ENCODE measurements at places on chromosomes 13 and 19.

DNA sequence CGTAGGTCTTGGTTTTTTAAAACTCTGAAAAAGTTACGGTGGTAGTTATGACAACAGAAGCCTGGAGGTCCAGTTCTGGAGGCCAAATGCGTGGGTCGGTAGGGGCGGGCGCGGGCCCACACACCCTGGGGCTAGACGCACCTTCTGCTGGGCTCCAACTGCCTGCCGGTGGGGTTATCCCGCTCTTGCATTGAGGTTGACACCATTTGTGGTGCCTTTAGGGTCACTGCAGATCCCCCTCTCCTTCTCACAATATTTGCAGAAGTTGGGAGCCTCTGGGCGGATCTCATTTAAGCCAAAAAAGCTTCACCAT is 81.6 kb downstream of the CHST8 start:
- DNase-seq = no peak

- DNase-seq = no peak
These were observed 254.0 kb downstream of the TSHZ3 start for GRCh38 chr19:31095100-31095804.

- DNase-seq = no peak
These were observed 13.4 kb downstream of the RUBCNL start for GRCh38 chr13:46373623-46374022.

GRCh38 chr13:24110011-24110410 is 50.5 kb upstream of the SPATA13 start:
- DNase-seq = no peak
